ENCODE measurements at places on chromosomes 3 and 15.

GRCh38 chr3:179672918-179673317 is 20.1 kb downstream of the USP13 start:
- no peak for DNase-seq

DNA sequence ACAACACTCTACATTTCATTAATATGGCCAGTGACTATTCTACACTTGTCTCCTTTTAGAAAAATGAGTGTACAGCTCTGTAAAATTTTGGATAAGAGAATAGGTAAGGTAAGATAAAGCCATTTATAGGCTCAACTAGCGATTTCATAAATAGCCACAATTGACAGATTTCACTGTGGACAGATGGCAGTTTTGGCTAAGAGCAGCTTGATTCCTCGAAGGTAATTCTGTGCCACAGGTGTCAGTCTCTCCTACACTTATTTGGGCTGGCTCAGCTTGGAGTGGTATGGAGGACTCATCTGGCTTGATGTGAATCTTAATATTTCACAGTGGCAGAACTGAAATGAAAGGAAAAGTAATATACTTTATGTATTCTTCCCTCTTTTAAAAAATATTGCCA is 536.7 kb upstream of the TBL1XR1 start:
- DNase-seq = no peak

GRCh38 chr3:169227911-169228310 is 435.6 kb downstream of the MECOM start:
- DNase-seq = no peak

- DNase-seq = no peak
These were observed 71.5 kb downstream of the IGF2BP2 start for GRCh38 chr3:185753354-185753753.

- DNase-seq = no peak
These were observed 63.2 kb upstream of the LPP start for GRCh38 chr3:188090620-188091309.

DNA sequence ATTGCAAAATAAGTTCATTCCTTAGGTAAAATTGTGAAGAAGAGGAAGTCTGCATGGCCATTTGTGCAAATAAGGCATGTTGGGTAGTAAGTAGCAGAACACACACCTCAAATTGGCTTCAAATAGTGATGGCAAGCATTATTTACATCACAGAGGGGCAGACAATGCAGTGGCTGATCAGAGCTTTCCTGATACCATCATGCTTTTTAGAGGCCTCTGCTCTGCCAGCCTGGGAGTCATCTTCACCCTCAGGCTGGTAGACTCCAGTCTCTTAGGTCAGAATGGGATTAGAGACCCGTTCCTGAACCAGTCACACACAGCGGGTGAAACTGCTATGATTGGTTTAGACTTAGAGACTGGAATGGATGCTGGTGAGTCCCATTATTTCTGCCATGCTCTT is 396.0 kb upstream of the MCTP2 start:
- DNase-seq = no peak

DNA sequence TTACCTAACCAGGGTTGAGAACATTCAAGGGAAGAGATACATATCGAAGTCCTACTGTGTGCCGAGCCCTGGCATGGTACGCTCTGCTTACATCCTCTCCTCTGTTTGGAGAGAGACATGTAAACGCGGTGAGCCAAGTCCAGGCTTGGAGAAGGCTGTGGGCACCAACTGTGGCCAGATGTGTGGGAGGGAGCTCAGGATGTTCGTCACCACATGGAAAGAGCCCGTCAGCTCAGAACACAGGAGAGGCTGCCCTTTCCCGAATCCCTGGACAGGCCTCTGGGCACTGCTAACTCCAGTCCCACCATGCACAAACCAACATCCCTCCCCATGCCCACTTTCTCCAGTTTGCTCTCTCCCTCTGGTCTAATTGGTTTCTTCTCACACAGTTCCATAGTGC is 43.0 kb downstream of the MESD start:
- DNase-seq = no peak

DNA sequence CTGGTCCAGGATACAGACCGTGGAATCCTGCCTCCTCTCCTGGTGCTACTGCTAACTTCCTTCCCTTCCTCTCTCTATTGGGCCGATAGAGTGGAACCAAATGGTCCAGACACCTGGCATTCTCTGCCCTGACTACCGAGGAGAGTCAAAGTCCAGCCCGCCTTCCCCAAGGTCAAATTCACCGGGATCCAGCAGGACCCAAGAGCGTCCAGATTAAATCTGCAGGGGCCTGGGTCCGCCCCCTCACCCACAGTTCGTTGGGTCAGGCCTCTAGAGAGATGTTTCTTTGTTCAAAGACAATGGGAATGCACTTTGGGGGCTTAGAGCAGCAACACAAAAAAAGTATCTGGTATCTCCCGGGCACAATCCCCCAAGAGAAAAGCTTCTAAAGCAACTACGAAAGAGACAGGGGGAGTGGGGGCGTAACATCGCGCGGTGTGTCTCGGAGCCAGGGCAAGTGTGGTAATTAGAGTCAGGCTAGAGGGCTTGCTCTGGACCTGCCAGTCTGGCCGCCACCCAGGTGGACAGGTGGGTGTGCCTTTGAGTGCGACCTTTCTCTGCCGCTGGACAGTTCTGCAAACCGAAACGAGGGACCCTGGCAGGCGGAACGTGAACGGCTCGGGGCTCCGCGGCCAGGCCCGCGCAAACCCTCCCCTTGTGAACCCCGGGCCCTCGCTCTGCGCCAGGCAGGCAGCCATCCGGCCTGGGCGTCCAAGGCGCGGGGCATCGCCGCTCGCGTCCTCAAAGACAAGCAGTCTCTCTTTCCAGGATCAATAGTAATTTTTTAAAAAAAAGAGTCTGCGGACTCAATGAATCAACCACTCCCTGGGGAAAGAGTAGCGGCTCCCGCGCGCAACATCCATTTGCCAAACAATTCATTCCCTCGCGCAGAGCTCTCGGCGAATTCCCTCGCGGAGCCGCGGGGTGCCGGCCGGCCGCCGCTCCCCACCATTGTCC is 806 bp downstream of the KLHL25 start:
- DNase-seq = no peak

DNA sequence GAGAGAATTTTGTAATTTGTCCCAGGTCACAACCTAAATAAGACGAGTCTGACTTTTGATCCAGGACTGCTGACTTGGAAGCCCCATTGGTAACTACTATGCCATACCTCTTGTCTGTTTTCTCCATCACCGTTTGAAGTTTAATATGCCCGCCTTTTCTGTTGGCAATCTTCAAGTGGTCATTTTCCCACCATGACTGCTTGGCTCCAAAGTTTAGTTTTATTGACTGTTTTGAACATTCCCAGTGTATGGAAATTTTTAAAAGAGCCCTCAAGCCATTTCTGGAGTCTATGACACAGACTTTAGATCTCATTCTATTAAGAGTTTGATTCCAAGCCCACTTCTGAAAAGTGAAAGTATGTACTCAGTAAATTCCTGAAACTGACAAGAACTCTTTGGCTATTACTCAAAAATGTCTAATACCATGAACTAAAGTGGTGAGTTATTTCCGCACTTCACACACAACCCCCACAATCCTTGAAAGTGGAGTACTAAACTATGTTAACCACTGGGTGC is 136.7 kb upstream of the ADAMTS9 start:
- DNase-seq = no peak

DNA sequence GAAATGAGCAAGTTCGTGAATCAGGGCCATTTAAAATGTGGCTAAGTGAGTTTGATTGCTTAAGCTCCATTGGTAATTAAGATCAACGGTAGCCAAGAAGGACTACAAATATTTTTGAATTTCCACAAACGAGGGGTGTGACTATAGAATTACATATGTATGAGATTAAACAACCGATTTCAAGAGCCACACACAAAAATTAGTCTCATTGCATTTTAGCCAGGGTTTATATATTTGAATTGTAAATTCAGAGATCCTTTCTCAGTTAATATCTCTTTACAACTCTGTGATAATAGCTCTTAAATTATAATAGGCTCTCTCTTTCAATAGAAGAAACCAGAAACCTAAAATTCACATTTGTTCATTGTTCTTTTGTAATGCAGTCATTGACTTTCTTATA is 325.6 kb upstream of the ICE2 start:
- no peak for DNase-seq

DNA sequence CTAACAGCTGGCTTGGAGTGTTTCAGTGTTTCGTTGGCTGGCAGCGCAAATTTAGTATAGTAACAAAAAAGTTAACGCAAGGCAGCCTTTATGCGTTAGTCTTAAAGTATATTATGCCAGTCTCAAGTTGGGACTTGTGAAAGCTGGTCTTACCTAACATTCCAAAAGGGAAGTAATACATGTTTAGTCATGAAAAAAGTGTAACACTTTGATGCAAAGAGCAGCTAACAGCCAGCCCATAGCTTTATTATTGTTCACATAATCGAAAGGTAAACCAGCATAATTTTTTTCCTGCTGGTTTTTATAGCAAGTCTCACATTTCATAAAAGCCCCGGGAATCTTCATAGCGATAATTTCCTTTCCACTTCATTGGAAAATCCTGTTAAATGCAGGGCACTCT is 2.4 kb upstream of the GPR87 start:
- DNase-seq = no peak

DNA sequence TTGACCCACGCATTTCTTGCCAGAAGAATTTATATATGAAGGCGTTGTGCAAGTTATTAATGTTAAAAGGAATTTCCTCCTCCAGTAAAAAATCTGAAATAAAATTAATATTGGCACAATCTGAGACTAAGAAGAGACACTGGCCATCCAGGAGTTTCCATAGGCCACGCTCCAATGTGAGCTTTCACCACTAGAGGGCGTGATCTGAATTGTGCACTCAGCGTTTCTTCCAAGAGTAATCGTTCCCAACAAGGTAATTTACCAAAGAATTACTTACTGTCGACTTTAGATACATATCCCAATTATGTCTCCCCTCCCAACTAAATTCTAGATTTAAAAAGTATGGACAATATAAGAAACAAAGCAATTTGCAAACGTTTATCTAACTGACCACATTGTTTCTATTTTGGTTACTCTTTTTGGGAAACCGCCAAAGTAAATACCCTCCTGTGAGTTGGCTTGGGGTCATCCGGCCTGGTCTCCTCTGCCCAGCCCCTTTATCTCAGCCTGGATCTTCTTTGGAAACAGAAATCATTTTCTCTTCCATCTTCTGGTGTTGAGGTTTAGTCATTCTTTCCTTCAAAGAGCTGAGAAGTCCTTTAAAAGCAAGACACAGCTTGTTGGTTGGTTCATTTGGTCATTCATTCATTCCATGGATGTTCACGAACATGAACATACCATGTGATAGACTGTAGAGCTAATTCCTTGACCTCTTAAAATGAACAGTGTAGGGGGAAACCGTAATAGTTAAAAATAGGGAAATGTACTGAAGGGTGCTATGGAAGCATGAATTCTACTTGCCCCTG is 26.2 kb downstream of the POLR2M start:
- DNase-seq = no peak

DNA sequence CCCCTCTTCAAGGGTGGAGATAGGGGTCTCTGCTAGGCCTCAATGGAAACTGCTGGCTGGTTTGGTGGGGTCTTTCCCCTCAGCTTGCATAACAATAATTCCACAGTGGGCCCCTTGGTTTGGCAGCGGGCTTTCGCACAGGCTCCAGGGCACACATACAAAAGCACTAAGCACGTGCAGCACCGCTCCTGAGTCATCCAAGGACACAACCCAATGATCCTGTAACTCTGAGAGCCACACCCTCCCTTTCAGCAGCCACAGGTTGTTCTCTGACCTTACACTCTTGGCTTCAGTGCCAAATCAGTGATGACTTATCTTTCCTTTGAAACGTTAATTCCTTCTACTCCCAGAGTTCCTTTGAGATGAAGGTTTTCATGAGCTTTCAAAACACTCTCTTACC is 41.7 kb downstream of the DAPK2 start:
- no peak for DNase-seq

GRCh38 chr3:157868196-157868595 is 238.0 kb downstream of the SHOX2 start:
- no peak for DNase-seq

- peak; percentile 28 for DNase-seq
These were observed 46.9 kb upstream of the SLC7A14 start for GRCh38 chr3:170632780-170633179.

DNA sequence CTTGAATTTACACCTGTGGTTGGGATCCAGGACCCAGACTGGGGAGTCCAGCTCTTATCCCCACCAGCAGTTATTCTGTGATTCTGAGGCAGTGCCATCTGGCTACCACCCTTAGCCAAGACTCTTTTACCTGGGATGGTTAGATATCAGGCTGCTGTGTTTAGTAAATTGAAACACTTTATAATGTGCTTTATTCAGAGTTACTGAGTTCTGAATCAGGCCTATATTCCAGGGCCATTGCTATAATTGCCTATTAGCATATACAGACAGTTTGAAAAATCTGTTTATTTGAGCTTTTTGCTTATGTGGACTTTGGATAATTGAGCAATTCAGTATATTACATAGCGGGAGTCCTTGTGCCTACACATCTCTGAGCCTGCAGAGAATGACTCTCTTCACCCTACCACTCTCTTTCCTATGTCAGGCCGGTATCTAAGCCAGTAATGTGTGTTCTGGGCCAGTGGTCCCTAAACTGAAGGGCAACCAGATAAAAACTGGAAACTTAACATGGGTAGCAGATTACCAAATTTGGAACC is 45.4 kb upstream of the TRAK1 start:
- no peak for DNase-seq

DNA sequence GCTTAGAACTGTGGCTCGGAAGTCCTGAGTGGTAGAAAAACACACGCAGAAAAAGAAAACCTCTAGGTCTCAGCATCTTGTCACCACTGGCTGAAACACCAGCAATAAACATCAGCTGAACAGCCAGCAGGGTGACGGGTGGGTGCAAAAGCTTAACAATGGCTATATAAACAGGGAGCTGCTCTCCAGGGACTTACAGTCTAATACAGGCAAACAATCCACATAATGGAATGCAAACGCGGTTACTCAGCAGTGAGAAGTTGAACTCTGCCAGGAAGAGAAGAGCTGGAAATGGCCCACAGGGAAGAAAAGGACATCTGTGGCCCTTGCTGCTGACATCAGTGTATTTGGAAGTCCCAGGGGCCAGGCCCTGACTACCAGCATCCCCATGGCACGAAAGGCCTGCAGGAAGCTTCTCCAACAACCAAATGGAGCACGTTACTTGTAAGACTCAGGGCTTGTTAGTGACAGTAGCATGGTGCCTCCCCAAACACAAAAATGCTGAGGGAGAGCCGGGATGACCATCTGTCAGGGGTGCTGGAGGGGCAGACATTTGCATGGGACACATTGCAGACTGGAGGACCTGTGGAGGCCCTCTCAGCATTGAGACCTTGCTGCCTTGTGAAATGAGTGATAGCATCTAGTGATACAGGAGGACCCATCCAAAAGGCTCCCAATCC is 3.0 kb downstream of the HEG1 start:
- no peak for DNase-seq

- no peak for DNase-seq
These were observed 322.5 kb downstream of the MAGI1 start for GRCh38 chr3:65716071-65716751.

- no peak for DNase-seq
These were observed 806 bp downstream of the GOLM2 start for GRCh38 chr15:44289259-44289790.

GRCh38 chr3:187002915-187003314 is 72.6 kb downstream of the ST6GAL1 start:
- DNase-seq = no peak

- DNase-seq = no peak
These were observed 51.5 kb upstream of the AGTR1 start for GRCh38 chr3:148646126-148646665.
